ENCODE measurements at places on chromosomes 12 and 14.

DNA sequence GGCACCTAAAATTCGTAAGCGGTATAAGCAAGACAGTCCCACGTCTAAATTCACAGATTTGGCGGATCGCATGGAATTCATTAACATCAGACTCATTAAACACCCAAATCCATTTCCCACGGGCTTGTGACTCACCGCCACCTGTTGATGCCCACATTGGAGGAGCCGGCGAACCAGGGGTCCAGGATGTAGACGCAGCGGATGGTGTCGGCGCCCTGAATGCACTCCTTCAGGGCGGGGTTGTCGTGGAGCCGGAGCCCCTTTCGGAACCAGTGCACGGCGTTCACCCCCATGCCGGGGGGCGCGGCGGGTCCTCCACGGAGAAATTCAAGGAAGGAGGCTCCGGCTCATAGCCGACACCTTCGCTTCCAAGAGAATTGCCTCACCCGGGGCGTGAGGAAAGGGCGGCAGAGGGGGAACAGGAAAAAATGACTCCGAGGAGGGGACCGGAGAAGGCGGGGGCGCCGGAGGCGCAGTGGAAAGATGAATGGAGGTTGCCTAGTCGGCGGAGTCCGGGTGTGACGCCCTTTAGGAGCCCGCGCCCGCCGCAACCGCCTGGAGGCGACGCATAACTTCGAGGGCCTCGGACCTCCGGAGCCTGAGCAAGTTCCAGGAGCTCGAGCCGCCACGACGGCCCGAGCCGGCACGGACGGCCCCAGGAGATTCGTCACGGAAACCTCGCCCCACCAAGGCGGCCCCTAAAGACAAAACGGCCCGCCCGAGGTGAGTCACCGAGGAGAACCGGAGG, 506 bp downstream of the CRY1 start:
- DNase-seq = peak; percentile 48

GRCh38 chr14:71203306-71203705, 296.0 kb downstream of the PCNX1 start:
- DNase-seq = no peak

GRCh38 chr14:23864861-23865260, 88.7 kb upstream of the DHRS4 start:
- no peak for DNase-seq

- DNase-seq = no peak
Observed at GRCh38 chr14:96051642-96052540, 12.7 kb downstream of the C14orf132 start.

- DNase-seq = no peak
Observed at GRCh38 chr12:12265571-12266388, 1.1 kb downstream of the LRP6 start.

GRCh38 chr12:40262657-40263056, 37.9 kb downstream of the LRRK2 start:
- no peak for DNase-seq

DNA sequence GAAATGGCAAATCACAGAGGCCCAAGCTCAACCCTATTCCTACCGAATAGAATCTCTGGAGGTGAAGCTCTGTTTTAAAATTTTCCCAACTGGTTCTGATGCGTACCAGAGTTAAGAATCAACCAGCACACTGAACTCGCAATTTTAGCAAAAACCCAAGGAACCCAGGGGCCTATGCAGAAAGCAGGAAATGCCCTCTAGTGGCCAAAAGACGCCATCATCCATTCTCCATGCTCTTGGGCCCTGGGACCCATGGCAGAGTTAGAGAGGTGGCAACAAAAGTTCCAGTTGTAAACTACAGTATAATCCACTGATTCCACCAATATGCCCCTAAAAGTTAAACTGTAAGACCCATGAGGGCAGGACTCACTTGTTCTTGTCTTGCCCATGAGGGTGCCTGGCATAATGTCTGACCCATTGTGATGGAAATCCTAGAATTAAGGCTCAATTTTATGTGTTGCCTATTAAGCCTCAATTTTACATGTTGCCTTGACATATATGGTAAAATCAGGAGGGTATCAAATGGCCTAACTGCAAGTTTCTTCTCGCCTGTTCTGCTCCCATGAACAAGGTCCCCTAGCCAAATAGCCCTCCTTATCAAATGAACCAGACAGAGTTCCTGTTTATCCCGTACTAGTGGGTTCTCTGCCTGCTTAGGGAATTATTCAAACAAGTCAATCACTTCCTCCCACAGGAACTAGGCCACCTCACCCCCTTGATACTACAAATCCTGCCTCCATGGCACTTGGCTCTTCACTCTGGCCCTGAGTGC, 137.5 kb upstream of the CPM start:
- DNase-seq = no peak

DNA sequence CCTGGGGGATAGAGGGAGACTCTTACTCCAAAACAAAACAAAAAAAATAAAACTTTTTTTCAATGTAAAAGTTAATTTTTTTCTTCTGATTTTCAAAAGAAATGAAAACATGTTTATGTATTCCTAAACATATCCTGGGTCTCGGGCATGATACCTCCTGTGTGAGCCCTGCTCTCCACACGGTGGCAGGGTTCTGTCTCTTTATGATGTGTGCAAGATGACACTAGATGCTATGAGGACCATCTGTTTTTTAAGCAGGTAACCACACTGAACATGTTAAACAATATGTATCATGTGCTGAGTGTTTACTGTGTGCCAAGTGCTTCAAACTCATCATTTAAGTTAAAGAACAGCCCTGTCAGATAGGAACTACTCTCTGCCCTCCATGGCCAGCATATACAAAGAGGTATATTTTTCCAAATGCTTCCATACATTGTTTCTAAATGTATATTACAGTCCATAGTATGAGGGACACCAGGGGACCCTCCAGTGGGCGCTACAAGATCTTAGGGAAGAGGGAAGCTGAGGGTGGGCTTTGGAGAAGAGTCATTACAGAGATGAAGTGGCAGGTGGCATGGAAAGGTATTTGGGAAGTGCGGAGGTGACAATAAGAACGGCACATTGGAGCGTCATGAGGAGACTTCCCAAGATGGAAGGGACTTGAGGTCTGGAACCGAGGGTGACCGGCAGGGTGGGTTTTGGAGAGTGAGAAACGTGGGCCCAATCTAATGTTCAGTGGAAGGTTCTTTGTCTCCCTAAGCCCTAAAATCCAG, 28.5 kb downstream of the FOS start:
- DNase-seq = no peak

GRCh38 chr12:18970603-18971002, 158.9 kb upstream of the PLEKHA5 start:
- DNase-seq = no peak

DNA sequence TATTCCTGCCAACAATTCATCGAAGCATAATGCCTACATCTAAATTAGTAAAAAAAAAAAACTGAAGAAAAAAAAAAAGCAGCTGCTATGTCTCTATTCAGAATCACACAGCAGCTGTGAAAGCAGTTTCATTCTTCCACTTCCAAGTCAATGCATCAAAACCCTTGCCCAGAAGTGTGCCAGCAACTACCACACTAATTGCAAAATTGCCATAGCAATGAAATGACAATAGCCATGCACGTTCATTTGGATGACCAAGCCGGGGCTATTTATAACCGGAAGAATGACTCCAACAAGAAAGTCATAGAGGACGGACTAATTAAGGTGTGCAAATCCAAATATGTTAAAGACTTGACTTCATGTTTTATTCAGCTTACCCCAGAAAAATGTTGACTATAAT, 42.5 kb downstream of the SLC2A13 start:
- no peak for DNase-seq

DNA sequence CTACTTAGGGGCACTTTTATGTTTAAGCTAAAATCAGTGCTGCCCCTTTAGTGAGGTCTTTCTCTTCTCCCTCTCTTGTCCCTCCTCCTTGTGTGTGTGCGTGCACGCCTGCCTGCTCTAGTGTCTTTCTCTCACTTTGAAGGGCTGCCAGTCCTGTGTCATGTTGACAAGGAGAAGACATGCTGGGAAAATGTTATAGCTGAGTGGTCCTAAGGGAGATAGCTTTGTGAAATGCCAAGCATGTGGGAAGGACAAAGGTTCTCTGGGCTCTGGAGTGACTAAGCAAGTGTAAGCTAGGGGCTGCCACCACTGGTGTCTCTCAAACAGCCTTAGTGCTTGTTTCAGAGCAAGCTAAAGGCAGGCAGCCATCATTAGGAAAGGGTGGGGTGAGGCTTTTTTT, 108.4 kb downstream of the EMP1 start:
- DNase-seq = no peak

DNA sequence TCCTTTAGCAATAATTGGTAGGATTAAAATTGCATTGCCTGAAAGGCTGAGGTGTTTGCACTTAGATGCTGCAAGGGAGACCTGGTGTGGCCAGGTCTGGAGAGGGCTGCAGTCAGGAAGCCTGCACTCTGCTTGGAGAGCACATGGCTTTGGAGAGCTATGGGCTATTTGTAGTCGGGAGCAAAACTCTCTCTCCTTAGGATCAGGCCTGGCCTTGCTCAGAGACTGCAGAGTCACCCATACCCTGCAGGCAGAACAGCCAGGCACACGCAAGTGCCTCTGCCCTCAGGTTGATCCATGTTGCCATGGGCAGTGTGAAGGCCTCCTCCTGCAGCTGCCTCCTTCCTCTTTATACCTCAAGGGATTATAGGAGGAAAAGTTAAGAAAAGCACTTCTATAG, 26.8 kb downstream of the CKB start:
- DNase-seq = no peak

- no peak for DNase-seq
Observed at GRCh38 chr12:106251631-106252455, 4.0 kb upstream of the CKAP4 start.

GRCh38 chr12:2551412-2551900, 243.3 kb upstream of the FKBP4 start:
- no peak for DNase-seq

GRCh38 chr14:87097015-87097414, 896.0 kb downstream of the GALC start:
- DNase-seq = no peak

DNA sequence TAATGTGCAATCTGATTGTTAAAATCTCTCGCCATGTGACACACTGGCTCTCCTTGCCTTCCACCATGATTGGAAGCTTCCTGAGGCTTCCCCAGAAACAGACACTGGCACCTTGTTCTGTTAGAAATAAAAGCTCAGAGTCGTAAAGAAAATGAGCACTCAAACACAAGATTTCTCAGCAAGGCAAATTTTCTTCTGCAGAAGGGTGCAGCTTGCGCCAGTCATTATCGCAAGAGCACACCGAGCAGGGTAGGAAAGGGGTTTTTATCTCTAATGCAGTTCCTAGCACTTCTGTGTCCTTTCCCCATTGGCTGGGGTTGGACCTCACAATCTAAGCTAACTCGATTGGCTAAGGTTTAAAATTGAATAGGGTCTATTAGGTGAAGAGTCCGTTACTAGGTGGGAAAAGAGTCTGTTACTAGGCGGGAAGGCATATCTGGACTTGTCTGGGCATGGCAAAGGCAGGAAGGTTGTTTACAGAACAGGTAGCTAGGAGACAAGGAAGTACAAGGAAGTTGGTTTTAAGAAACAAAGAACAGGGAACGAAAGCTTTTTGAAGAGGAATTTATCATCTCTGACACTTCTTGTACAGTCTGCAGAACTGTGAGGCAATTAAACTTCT, 62.6 kb upstream of the BICD1 start:
- DNase-seq = no peak

- no peak for DNase-seq
Observed at GRCh38 chr12:104360983-104361707, 57.6 kb downstream of the EID3 start.

- DNase-seq = no peak
Observed at GRCh38 chr12:31297572-31298514, 28.1 kb downstream of the SINHCAF start.

DNA sequence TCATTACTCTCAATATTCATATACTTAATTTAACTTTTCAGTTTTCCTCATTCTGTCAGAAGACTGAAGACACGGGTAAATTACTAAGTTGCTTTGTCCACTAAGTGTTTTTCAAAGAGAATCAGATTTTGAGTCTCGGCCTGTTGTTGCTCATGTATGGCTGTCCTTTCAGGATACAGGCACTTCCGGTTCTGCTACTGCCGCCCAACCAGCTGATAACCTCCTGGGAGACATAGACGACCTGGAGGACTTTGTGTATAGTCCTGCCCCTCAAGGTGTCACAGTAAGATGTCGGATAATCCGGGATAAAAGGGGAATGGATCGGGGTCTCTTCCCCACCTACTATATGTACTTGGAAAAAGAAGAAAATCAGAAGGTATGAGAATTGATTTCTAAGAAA, 28.3 kb upstream of the TEAD4 start:
- DNase-seq = no peak

DNA sequence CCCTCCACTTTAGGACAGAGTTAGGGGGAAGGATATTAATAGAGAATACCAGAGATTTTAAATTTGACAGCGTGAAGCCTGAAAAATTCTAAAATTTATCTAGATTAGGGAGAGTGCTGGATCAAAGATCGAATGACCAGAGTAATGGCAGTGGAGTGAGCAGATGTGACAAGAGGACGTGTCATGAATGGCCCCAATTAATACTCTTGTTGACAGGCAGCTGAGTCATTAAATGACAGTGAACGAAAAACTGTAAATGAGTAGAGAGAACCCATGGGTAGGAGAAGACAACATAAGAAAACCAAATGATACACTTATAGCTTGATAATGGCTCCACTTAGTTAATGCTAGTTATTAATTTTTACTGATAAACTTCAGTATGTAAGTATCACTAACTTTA, 73.9 kb upstream of the PLEKHA5 start:
- no peak for DNase-seq

DNA sequence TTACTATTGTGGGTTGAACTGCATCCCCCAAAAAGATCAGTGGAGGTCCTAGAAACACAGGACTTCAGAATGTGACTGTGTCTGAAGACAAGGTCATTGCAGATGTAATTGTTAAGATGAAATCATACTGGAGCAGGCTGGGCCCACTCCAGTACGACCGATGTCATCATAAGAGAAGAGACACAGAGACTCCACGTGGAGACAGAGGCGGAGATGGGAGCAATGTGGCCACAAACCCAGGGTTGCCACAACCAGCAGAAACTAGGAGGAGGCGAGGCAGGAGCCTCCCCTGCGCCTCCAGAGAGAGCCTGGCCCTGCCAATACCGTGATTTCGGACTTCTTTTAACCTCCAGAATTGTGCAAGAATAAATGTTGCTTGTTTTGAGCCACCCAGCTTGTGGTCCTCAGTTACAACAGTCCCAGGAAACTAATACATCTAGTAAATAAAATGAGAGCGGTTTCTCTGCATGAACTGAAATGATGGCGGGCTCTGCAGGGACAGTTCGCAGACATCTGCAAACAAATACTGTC, 25.7 kb upstream of the FZD10 start:
- DNase-seq = no peak
